Sciatic nerve (tissue), 2 donors: ENCODE measurements at places on chromosomes 16 and 17.

DNA sequence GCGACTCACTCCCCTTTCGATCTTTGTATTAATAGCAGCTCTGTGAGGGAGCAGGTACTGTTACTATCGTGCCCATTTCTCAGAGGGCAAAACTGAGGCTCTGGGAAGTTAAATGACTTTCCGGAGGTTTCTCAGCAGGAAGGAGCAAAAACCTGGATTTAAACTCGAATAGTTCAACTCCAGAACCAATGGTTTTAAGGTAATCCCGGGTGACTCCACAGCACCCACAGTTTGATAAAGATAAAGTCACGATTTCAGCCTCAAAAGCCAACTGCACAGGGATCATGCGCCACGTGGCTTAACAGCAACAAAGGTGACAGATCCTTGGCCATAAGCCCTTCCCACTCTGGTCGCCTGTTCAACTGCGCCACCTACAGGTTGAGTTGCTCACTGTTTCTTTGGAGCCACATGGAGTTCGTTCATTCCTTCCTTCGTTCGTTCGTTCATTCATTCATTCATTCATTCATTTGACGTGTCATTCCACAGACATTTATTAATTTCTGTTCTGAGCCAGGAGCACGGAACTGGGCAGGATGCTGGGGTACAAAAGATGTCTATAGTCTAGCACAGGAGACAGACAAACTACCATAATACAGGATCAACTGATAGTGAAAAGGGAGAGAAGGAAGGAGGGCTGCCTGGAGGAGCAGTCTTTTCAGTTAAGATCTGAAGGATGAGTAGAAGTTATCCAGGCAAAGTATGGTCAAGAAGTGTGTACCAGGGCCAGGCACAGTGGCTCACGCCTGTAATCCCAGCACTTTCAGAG, 134.8 kb downstream of the HS3ST2 start:
- peak; percentile 71 for DNase-seq

DNA sequence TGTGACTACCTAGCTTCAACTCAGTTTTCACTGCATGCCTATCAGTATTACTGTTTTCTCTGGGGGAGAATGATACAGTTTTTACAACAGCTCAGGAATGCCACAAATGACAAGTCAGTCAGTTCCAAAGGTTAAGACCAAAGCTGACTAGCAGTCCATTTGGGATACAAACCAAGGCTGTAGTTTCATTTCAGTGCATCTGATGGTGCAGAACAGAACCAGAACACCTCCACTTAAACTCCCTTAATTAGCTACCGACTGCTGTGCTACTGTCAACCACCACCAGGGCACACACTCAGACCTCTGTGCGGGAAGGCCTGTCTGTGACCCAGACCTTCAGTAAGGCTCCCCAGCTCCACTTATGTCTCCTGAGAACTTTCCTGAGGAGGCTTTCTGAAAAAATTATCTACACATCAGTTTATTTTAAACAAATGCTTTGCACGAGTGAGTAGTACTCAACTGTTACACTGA, 20.4 kb downstream of the NFE2L1 start:
- no peak for DNase-seq

GRCh38 chr17:39219647-39220154, 6.0 kb downstream of the STAC2 start:
- DNase-seq = no peak

GRCh38 chr16:73053364-73054124, 5.6 kb upstream of the ZFHX3 start:
- no peak for DNase-seq

- peak; percentile 47 for DNase-seq
These were observed 218.2 kb upstream of the CHMP6 start for GRCh38 chr17:80773243-80773991.

GRCh38 chr17:18129041-18129502, 20.5 kb downstream of the MYO15A start:
- DNase-seq = no peak

DNA sequence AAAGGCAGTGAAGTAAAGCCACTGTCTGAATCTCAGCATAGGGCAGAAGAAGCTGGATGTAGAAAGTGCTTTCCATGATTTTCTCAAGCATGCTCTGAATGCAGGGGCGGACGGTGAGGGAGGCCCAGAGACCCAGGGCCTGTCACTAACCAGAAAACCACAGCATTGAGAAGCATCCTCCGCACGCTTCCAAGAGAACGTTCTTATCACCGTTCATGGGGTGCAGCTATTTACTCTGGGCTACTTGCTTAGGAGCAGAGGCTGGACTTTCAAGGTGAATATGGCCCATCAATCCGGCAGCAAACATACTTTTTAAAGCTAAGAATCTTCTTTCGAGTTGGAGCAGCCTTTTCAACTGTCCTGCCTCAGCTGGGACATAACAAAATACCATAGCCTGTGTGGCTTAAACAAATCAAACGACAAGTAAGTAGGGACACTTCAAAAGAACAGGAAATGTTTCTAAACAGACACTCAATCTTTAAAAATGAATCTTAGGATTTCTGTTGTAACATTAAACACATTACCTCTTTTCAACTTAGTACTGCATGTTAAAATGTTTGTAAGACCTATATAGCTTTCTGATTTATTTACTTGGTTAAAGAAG, 46.5 kb upstream of the CDRT4 start:
- no peak for DNase-seq

DNA sequence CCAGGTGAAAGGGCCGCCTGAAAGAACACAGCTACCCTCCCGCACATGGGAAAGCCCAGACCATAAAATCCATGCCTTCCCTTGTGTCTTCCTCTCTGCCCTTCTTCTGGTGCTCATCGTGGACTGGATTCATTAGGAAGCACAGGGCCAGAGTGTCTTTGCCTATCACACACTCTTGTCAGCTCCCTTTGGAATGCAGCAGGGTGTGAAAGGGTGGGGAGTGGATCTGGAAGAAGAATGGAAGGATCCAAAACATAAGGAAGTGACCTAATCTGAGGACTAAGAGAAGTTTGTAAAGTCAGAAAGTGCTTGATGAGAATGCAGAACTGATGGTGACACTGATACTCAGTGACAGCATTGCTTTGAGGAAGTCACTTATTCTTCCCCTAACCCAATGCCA, 1147.3 kb upstream of the GOT2 start:
- no peak for DNase-seq

- DNase-seq = no peak
These were observed 9.9 kb downstream of the OSBPL7 start for GRCh38 chr17:47811709-47812108.

GRCh38 chr17:17784657-17785267, 52.0 kb downstream of the SREBF1 start:
- no peak for DNase-seq

DNA sequence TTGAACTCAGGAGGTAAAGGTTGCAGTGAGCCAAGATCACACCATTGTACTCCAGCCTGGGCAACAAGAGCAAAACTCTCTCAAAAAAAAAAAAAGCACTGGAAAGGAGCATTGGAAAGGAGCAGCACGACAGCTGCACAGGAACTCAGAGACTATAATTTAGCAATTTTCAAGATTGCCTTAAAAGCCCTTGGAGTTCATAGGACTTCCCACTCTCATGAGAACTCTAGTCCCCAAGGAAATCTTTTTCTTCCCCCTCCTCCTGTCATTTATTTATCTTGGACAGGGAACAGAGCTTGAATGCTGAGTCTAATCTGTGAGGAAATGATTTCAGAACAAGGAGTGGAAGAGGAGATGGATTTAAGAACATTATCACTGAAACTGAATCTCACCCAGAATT, 69.0 kb downstream of the PLXDC1 start:
- no peak for DNase-seq

GRCh38 chr16:84443166-84443802, 61.2 kb downstream of the MEAK7 start:
- no peak for DNase-seq

- no peak for DNase-seq
These were observed 30.4 kb downstream of the TEX2 start for GRCh38 chr17:64232466-64233262.

DNA sequence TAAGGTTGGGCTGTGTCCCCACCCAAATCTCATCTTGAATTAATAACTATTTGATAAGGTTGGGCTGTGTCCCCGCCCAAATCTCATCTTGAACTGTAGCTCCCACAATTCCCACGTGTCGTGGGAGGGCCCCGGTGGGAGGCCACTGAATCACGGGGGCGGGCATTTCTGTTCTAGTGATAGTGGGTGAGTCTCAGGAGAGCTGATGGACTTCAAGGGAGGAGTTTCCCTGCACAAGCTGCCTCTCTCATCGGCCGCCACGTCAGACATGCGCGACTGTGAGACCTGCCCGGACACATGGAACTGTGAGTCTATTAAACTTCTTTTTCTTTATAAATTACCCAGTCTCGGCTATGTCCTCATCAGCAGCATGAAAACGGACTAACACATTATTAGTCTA, 44.9 kb upstream of the METRNL start:
- peak; percentile 30 for DNase-seq

DNA sequence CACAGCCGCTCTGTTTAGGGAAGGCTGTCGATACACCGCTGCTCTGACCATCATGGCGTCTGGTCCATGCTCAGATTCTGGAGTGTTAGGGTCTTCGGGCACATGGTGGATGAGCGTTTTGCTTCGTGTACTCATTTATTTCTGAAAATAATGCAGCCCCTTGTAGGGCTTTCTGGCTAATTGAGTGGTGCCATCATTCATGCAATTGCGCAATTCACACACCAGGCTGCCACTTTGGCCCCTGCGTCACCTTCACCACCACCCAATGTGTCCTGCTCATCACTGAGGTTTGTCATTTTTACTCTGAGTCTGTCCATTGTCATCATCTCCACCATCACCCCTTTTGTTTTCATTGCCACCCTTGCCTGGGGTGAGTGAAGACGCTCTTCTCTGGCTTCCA, 557.4 kb downstream of the WWOX start:
- DNase-seq = no peak

- no peak for DNase-seq
These were observed 24.3 kb downstream of the USP43 start for GRCh38 chr17:9669551-9670008.

- no peak for DNase-seq
These were observed 23.4 kb downstream of the NGFR start for GRCh38 chr17:49518346-49519078.

DNA sequence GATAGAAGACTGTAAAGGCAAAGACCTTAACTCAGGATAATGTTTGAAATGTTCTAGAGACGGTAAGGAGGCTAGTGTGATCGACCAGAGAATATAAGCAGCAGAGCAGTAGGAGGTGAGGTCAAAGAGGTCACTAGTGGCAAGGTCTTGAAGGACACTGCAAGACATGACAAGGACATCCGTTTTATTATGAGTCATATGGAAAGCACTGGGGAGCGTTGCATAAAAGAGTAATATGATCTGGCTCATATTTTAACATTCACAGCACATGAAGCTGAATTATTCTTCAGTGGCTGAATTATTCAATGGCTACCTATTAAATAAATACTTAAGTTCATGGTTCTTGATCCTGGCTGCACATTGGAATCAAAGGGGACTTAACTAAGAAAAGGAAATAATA, 123.7 kb downstream of the SOX9 start:
- no peak for DNase-seq

DNA sequence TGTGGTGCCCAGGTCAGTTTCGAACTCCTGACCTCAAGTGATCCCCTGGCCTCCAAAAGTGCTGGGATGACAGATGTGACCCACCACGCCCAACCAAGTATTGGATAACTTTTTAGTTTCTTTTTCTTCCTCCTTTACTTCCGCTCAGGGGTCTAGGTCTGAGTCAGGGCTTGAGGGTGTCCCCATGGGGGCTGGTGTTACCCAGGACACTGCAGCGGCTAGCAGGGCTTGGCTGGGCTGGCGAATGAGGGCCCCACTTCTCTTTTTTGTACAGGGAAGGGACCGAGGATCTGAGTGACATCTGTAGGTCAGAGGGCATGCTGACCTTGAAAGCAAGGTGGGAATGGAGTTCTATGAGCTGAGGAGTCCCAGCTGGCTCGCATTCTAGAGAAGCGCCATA, 24.9 kb downstream of the RAB11FIP3 start:
- no peak for DNase-seq

- DNase-seq = no peak
These were observed 250.8 kb upstream of the FOXF1 start for GRCh38 chr16:86259499-86259898.
